ENCODE measurements at places on chromosomes 6 and 20.

GRCh38 chr6:24981386-24981760 is 45.6 kb upstream of the RIPOR2 start:
- DNase-seq = no peak

GRCh38 chr6:10203651-10204050 is 211.2 kb downstream of the TFAP2A start:
- DNase-seq = no peak

- DNase-seq = no peak
These were observed 8.3 kb downstream of the IFNGR1 start for GRCh38 chr6:137210903-137211302.

DNA sequence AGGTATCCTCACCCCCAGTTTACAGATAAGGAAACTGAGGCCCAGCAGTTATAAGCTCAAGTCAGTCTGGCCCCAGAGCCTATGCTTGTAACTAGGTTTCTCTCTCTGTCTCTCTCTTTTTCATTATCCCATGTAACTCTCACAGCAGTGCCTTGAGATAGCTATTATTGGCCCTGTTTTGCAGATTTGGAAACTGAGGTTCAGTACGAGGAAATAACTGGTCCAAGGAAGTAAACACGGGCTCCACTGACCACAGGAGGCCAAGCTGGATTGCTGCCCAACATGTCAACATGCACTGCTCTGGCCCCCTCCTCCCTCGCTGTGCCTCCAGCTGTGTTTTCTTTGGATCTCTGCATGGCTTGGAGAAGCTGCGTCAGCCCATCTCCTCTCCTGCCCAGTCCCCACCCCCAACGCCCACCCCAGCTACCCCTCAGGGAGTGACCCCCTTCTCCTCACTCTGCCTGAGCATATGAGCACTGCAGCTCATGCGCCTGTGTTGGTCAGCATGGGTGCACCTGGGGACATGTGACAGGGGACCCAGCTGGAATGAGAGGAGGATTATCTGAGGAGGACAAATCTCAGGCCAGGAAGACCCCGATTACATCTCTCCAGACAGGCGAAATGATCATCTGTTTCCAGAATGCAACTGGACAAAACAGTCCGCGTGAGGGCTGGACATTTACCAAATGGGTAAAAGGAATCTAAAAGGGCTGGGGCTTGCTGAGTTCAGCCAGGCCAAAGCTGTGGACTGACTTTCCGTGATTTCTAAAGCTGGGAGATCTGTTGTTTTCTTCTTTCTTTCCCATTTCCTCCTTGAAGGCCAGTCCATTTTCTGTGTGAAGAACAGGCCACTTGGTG is 7.8 kb upstream of the PLTP start:
- DNase-seq = no peak

DNA sequence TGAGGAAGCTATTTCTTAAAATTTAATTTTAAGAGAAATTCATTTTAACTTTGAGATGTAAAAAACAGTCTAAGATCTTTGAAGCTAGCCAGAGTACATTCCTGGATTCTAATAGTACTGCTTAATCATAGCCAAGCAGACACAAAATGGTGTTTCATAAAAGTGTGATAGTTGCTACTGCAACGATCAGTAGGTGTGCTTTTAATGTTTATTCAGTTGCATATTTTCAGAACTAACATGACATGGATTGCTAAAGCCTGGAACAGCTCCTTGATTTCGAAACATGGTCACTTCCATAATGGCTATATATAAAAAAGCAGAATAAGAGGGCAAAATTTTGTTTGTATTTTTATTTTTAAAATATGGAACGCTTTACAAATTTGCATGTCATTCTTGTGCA is 35.5 kb downstream of the SESN1 start:
- no peak for DNase-seq

DNA sequence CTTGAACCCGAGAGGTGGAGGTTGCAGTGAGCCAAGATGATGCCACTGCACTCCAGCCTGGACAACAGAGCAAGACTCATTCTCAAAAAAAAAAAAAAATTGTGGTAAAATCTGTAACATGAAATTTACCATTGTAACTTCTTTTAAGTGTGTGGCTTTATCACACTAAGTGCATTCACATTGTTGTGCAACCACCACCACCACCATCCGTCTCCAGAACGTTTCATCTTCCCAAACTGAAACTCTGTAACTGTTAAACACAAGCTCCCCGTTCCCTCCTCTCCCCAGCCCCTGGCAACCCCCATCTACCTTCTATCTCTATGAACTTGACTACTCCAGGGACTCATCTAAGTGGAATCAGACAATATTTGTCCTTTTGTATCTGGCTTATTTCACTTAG is 29.7 kb downstream of the PDRG1 start:
- no peak for DNase-seq

DNA sequence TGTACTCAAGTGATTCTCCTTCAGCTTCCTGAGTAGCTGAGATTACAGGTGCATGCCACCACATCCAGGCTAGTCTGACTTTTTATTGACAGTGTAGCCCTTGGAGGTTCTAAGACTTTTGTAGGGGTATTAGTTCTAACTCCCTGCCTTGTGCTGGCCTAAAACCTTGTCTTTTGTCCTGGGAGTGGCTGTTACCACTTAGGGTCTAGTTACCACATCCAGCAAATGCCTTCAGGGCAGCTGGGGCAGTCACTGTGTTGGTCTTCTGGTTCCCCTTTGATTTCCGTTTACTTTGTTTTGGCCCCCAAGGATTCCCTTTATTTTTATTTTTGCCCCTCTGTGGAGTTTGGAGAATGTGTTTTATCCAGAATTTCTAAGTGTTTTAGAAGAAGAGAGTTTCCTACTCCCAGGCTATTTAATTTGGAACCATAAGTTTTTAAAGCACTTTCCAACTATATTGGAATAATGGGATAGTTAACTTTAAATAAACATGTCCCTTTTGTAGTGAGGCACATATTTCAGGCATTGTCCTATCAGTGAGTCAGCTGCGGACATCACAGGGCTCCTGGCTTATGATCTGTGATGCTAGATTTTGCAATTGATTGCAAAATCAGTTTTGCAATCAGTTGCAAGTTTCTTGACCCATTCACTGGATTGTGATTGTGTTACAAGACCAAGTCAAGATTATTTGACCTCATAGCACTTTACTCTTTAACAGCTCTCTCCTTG is 25.0 kb downstream of the IL22RA2 start:
- no peak for DNase-seq

DNA sequence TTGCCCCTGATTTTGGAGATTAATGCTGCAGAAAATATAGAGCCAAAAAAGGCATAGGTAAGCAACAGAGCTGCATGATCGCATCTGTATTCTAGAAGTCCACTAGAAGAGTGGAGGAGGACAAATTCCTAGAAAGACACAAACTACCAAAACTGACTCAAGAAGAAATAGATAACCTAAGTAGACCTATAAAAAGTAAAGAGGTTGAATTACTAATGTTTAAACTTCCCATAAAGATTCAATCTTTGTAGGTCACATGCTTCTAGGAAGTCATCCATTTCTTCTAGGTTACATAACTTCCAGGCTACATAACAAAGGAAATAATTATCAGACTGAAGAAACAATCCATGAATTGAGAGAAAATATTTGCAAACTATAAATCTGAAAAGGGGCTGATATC is 84.4 kb downstream of the JPH2 start:
- no peak for DNase-seq

DNA sequence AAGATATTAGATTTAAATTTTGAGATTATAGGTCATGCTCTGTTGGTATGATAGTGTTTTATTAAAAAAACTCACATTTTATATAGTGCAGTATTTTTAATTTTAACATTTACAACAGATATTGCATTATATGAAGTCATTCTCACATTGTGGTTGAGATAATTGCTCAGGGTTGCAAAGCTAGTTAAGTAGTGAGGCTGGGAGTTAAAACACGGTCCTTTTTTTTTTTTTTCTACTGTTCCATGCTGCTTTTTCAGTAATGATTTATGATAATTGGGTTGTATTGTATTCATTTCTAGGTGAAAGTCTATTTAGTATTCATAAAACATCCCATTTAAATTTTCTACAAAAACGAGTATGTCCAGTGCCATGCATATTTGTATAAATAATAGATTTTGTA is 117.6 kb upstream of the EDN1 start:
- no peak for DNase-seq

DNA sequence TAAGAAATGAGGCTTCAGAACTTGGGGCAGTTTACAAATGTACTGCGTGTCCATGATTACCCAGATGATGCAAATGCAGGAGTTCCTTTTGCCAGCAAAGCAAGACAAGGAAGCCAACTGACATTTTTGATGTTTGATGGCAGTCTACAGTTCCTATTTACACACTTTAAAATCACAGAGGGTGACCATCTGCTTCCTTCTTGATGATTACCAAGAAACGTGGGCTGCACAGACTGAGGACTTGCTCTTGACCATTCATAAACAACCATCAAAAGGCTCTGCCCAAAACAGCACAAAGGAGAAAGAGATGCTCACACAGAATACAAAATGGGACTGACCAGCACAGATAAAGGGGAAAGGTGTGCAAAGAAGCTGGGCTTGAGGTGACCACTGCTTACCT is 79.8 kb upstream of the TRAF3IP2 start:
- no peak for DNase-seq

DNA sequence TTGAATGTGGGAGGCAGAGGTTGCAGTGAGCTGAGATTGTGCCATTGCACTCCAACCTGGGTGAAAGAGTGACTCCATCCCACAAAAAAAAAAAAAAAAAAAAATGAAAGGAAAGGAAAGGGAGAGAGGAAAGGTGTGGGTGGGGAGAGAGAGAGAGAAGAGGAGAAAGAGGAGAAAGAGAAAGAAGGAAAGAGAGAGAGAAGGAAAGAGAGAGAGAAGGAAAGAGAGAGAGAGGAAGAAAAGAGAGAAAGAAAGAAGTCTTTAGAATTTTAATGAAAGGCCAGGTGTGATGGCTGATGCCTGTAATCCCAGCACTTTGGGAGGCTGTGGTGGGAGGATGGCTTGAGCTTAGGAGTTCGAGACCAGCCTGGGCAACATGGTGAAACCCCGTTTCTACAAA is 7.7 kb upstream of the BCAS4 start:
- DNase-seq = no peak

DNA sequence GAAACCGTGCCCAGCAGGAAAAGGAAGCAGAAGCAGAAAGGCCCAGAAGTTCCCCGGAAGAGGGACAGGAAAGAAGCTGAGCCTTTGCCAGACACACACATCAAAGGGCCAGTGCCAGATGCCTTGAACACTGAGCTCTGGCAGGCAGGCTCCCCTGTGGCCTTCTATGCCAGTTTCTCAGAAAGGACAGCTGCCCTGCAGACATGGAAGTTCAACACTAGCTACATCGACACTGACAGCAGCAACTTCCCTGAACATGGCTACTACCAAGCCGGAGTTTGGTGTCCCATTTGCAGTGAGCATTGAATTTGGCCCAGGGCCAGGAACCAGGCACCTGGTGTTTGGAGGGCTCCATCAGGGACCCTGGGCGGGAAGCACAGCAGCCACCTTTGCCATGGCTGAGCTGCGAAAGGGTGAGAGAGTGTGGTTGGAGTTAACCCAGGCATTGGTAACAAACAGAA is 8.0 kb upstream of the RAET1E start:
- no peak for DNase-seq

- no peak for DNase-seq
These were observed 4.6 kb upstream of the IER3 start for GRCh38 chr6:30748851-30749540.

DNA sequence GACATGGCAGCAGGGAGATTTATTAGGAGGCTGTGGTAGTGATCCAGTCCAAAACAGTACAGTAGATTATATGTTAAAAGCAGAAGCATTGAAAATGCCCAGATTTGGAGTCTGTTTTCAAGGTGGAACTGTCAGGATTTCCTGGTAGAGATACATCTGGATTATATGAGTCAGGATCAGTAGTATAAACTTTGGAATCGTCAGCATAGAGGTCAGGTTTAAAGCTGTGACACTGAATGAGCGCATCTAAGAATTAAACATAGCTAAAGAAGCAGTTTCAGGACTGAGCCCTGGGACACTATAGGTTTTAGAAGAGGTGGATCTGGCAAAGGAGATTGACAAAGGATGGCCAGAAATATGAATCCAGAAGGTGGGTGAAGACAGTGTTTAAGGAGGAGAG is 60.4 kb downstream of the RNF144B start:
- DNase-seq = no peak

- DNase-seq = no peak
These were observed 308.7 kb upstream of the SGK1 start for GRCh38 chr6:134626589-134626988.

DNA sequence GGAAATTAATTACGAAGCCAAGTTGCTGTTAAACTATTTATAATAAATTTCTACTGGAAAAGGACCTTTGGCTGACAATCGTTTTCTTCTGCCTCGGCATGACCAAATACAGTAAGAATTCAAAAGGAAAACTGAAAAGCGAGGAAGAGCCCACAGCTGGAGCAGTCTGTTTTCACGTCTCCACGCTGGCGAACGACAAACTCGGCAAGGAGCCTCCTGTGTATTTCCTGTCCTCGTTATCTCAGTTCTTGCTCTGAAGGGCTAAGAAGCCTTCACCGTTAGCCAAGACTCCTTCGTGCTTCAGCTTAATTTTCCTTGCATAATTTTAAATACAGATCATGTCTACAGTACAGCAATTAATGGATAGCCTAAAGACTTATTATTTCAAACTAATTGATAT is 214.3 kb upstream of the PLCB4 start:
- DNase-seq = no peak

DNA sequence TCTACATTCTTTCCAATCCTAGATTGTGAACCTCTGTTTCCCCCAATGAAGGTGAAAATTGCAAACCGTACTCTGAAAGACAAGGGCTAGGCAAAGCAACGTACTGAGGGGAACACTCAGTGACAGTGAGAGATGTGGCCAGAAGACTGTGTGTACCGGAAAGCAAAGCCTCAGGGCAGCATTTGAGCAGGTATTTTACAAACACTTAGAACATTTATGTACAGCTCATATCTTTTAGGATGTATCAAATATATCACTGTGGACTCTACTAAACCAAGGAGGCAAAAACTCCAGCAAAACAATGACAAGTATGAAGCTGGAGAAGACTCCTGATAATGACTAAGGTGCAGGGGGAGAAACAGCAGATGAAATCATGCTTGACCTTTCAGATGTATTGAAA is 236.9 kb downstream of the FOXC1 start:
- DNase-seq = no peak

GRCh38 chr6:69887714-69888345 is 21.5 kb downstream of the COL19A1 start:
- DNase-seq = no peak

DNA sequence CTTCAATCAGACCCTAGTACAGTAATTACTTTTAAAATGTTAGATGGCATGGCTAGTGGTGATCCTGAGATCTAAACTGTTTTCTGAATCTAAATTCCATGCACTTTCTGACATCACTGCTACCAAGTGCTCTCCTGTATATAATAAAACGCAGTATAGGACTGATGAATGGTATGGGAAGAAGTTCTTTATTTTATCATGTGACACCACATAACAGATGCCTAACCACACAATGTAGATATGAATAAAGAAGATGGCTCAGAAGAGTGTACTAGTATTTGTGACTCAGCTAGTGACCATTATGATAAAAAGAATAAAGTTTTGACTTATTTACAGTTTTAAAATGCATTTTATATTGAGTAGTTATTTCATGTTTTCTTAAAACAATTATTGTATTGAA is 8.5 kb downstream of the NDUFAF4 start:
- no peak for DNase-seq

All from nucleus accumbens (tissue), 56 donors.